Activated CD4-positive, alpha-beta memory T cell treated with anti-CD3 and anti-CD28 coated beads for 36 hours (primary cell): ENCODE measurements at places on chromosomes 11 and 22. TPM values are rescaled to one million over a fixed set of nuclear protein-coding genes. Genes with fewer than 3 reads are reported as not detected.

TREH gene
- not detected for total RNA-seq

RAB3IL1 gene
- total RNA-seq = 0.10 TPM

ADM2 gene
- 7.3 TPM for total RNA-seq

HYLS1 gene
- total RNA-seq = 8.2 TPM

OSBPL5 gene
- total RNA-seq = 4.6 TPM

MS4A2 gene
- total RNA-seq = not detected

SLC1A2 gene
- not detected for total RNA-seq
